ENCODE measurements at places on chromosomes 5 and 9.

DNA sequence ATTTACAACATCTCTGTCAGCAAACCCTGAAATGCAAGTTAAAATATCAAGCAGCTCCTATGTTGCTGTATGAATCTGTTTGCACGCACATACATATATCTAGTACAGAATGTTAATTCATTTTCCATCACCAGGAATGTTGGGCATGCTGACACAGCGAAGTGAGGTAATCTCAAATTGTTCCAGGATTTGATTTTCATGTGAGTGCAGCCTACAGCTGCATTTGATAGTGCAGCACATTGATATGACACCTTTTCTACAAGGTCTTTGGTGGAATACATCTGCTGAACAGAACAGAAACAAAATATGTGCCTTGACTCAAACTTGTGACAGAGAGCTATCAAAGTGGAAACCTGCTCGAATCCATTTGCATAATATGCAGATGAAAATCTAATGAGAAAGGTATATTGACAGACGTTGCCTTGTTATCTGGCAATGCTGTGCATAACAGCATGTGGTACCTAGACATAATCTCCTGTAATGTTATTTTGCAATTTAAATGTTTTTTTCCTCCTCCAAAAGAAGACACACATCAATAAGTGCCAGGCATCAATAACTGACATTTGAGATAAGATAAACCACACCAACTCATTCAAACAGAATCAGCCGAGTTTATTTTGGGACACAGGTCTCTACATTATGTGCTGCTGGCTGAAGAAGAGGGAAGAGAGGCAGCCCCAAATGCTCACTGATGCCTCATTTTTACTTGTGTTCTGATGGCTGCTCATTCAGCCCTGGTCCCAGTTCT is 512.2 kb downstream of the ZNF608 start:
- DNase-seq: no peak

GRCh38 chr5:149489605-149490037 is 61.6 kb downstream of the CSNK1A1 start:
- no peak for DNase-seq

GRCh38 chr5:7361593-7361992 is 34.3 kb upstream of the ADCY2 start:
- no peak for DNase-seq

DNA sequence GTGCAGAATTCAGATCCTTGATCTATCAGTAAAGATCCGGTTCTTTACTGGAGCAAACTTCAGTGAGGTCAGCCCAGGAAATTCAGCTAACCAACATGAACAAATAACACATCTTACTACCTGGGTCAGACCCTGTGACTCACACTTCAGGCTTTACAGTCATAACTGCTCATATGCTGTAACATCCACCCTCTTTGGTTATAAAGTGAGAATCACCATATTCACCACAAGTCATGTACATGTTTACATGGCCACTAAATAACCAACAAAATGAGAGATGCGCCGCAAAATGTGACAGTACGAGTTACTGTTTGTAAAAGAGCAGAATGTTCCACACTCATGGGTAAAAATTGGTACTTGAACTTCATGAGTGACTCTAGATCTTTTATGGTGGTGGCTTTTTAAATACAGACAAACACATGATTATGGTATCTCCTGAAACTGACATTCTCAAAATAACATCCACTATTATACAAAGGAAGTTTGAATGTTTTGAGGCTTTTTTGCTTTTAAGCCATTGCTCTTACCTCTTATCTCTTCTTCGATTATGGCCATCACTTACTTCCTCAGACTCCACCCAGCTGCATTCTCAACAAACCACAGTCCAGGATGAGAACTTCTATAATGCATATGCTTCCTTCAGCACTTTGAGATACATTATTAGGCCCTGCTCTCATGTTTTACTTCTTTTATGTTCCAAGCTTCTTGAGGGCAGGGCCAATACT is 516.6 kb downstream of the RAB3C start:
- DNase-seq: no peak

DNA sequence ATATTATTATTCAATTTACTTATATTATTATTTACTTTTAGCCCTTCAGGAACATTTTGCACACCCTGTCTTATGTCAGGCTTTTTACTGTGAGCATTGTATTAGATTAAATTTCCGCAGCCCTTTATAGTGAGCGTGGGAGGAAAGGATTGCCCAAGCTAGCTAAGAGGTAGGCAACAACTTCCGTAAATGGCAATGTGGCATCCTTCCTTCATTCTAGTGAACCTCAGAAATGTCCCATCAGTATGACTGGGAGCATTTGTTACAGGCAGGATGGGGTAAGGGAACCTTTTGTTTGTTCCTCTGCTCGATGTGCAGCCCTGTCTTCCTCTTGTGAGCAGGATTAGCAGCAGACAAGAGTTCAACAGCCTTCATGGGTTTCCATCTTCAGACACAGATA is 6.2 kb upstream of the CD180 start:
- no peak for DNase-seq

GRCh38 chr9:111807197-111807596 is 12.5 kb upstream of the SHOC1 start:
- no peak for DNase-seq

GRCh38 chr9:5626727-5627634 is 1.9 kb upstream of the RIC1 start:
- no peak for DNase-seq

DNA sequence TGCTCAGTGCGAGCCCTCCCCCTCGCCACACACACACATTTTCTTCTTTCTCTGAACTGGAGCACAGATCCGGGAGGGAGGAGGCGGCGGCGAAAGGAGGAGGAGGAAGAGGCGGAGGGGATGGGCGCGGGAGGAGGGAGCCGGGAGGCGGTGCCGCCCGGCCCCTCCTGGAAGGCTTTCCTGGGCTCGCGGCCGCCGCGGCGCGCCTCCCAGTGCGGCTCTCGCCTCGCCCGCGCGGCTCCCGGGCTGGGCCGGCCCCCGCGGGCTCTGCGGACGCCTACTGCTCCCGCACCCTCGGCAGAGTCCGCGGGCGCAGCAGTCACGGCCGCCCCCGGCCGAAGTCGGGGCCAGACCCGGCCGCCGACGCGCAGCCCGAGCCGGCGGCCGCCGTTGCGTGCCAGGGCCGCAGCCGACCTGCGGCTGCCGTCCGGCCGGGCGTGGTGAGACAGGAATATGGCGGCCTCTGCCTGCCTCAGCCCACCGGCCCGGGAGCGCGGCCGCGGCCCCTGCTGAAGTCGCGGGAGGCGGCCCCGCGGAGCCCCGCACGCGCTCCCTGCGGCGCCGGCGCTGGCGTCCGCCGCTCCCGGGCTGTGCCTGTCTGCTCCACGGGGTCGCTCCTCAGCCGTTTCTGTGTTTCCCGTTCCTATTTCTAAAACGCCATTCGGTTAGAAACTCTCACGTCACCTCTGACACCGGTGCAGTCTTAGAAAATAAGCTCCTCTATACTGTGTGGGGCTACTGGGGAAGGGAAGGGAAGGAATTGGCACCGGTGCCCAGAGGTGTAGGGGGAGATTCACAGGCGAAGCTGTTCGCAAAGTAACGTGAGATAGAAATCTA is 500 bp upstream of the GNAQ start:
- peak; percentile 31 for DNase-seq

GRCh38 chr9:86546712-86547111 is 192.5 kb upstream of the TUT7 start:
- DNase-seq: no peak

DNA sequence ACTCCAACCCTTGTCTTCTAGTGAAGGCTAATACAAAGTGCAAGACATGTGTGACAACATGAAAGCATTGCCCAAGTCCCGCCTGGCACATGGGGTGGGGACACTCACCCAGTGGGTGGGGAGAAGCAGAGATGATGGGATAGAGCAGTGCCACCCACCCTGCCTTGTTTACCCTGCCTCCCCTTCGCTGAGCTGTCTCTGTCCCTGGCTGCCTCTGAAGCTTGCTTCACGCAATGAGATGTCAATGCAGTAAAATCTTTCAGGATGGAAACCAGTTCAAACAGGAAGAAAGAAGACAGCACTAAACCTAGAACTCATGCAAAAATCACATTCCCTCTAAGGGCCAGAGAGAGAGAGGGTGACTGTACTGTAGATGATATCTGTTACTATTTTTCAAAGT is 148.0 kb downstream of the INSYN2B start:
- no peak for DNase-seq
